Caki2 (cell line): ENCODE measurements at places on chromosomes 2 and 18. TPM values are rescaled to one million over a fixed set of nuclear protein-coding genes. Genes with fewer than 3 reads are reported as not detected.
A peak's percentile ranks its signal among the peaks of the same experiment; 100 is the strongest.

Gene COLEC11
- 5.2 TPM in 1 of 2 replicates, not detected in the other for total RNA-seq

DNA sequence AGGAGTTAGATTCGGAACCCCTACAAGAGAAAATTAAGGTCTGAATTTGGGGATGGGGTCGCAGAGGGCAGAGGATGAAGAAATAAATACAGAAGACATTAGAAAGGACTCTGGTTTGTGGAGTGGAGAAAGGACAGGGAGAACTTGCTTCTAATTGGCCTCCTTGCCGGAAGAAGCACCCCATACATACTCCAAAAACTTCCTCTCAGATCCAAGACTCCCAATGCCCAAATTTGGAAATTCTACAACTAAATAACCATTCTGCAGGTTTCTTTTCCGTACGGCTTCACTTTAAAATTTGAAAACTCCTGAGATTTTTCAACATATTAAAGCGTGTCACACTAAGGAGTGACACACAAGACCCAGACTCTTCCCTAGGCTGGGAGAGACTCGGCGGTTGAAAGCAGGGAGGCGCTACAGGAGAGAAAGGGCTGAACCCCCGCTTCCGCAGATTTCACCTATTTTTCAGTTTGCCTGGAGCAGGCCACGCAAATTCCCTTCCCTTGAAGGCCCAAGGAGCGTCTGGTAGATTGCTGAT, 478 bp downstream of the CLHC1 start:
- DNase-seq = peak; percentile 20

Gene OTOF
- total RNA-seq = not detected in 2 replicates

GRCh38 chr2:196076778-196077568, 8.3 kb upstream of the DNAH7 start:
- DNase-seq = no peak

Gene DSEL
- total RNA-seq = 0.74 and 1.3 TPM in 2 replicates

Gene SLC1A4
- 30.7 and 39.1 TPM in 2 replicates for total RNA-seq

- DNase-seq = no peak
Observed at GRCh38 chr2:70503896-70504295, 49.7 kb downstream of the TGFA start.

DNA sequence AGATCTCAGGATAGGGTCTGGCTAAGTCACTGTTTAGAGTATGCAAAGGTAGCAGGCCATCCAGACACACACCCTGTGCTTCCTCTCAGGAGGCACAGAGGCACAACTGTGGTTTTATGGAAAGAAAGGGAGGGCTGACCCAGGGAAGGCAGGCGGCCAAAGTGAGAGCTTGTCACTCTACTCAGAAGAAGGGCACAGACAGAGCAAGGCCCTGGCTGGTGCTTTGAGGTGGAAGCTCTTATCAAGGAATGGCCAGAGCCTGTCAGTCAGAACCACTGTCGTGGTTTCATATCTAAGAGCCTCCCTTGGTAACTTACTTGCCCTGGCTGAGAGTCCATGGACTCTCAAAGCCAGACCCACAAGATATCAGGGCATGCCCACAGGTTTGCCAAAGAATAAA, 40.7 kb downstream of the SLC9A2 start:
- no peak for DNase-seq

Gene IGFBP5
- 0.07 and 0.26 TPM in 2 replicates for total RNA-seq

DNA sequence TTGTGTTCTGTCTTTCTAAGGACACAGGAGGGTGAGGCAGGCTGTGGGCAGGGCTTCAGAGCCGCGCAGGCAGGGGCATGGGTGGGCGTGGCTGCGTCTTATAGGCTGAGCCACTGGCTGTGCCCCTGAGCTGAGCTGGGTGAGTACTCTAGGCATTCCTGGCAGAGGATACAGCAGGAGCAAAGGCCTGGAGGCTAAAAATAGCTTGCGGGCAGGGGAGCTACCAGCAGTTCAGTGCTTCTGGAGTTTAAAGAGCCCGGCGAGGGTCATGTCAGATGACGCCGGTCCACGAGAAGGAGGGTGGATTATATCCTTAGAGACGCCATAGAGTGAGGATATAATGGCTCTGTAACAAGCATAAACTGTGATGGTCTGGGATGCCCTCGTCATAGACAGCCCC, 31.5 kb upstream of the PDIA6 start:
- peak; percentile 74 for DNase-seq

DNA sequence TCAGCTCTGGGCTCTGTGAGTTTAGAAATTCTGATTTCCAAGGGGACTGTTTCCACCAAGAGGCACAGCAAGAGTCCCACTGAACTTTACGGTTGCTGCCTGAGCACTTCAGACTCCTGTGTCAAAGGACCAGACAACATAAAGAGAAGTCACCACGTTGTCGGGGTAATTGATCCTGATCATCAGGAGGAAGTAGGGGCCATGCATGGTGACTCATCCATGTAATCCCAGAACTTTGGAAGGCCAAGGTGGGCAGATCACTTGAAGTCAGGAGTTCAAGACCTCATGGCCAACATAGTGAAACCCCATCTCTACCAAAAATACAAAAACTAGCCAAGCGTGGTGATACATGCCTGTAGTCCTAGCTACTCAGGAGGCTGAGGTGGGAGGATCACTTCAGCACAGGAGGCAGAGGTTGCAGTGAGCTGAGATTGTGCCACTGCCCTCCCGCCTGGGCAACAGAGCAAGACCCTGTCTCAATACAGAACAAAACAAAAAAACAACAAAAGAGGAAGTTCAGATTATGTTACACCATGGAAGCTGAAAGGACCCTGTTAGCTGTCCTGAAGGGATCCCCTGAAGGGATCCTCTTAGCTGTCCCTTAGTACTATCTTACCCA, 9.4 kb upstream of the ASXL2 start:
- no peak for DNase-seq

Gene LOXHD1
- not detected in 2 replicates for total RNA-seq

Gene KCNG2
- total RNA-seq = not detected in 2 replicates

DNA sequence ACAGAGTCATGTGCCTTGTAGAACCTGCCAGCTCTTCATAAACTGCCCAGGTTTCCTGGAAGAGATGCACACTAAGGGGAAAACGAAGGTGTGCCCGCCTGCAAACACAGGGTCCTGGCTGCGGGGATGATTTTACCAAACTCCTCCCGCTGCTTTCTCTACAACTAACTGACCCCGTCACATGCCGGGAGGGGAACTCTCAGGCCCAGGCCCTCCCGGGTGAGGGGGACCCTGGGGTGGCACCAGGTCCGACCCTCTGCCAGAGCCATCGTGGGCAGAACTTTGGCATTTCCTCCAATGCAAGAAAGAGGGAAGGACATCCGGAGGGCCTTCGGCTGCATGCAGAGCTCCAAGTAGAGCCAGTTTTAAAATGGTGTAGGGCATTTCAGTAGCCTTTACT, 28.6 kb downstream of the CAPN13 start:
- no peak for DNase-seq

DNA sequence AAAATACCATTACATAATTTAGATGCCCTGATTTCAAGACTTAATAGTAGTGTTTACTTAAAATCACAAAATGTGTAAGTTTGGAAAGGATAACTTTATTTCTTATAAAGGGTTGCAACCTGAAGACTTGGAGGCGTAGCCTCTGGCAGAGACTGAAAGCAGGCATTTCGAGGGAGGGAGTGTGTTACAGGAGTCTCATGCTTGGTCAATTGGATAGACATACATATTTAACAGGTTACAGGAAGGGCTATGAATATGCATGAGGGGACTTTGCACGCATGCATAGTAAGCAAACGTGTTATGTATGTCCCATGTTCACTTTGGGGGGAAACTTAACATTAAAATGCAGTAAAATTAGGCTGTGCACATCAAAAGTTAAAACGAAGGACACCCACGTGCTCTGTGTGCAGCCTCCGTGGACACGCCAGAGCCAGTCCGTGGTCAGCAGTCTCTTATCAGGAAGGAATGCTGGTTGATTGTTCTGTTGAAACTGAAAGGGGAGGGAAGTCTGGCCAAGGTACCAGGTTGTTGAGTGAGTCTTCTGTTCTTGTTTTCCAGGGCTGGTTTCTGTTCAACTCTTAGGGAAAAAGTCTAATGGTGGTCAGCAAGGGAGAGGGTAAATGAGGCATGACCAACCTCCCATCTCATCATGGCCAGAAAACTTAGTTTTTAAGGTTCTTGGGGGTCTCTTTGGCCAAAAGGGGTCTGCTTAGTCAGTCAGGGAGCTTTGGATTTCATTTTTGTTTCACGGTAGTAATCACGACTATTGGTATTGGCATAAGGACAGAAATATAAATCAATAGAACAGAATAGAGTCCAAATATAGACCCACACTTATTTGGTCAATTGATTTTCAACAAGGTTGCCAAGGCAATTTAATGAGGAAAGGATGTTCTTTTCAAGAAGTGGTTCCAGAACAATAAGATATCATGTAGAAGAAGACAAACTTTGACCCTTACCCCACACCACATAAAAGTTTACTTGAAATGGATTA, 121.9 kb downstream of the MCFD2 start:
- DNase-seq = no peak

- DNase-seq = no peak
Observed at GRCh38 chr2:218993345-218994315, at the start of gene CRYBA2. Gene CRYBA2 (minus strand): TSS chr2:218993422. CDS start chr2:218993176, 246 bp downstream.

Gene PDE1A
- total RNA-seq = not detected in 2 replicates

Gene QPCT
- total RNA-seq = 8.5 and 12.1 TPM in 2 replicates

Gene PIEZO2
- 2.8 and 9.4 TPM in 2 replicates for total RNA-seq

GRCh38 chr2:39523308-39524044, 86.4 kb upstream of the MAP4K3 start:
- peak; percentile 56 for DNase-seq

- DNase-seq = no peak
Observed at GRCh38 chr18:75945265-75945933, 517.9 kb upstream of the SMIM21 start.

- DNase-seq = no peak
Observed at GRCh38 chr2:240522406-240522805, 35.4 kb downstream of the ANKMY1 start.

- no peak for DNase-seq
Observed at GRCh38 chr2:108924580-108925251, 64.3 kb downstream of the EDAR start.

Gene CD207
- not detected in 2 replicates for total RNA-seq

Gene EPG5
- 2.4 and 4.0 TPM in 2 replicates for total RNA-seq

GRCh38 chr2:238163481-238164198, 4.9 kb downstream of the ERFE start:
- DNase-seq = no peak

DNA sequence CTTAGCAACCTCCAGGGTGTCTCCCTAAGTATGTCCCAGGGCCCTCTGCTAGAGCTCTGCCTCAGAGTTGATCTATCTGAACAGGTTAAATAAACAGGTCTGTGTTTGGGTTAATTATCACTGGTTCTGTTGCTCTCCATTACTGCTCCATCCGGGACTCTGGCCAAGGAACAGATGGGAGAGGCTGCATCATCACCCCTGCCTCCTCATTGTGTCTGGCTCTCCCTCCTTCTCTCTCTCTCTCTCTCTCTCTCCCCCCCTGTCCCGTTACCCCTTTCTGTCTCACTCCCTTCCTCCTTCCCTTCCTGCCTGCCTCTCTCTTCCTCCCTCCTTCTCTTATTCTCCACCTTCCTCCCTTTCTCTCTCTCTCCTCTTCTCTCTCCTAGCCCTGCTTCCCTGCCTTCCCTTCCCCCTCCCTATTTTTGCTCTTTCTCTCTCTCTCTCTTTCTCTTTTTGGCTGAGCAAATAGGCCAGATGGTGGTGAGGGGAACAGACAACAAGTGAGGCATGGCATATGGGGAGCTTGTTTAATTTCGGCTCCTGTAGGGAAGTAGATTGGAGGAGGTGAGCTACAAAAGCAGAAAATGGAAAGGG, 62.1 kb downstream of the SETBP1 start:
- peak; percentile 55 for DNase-seq

DNA sequence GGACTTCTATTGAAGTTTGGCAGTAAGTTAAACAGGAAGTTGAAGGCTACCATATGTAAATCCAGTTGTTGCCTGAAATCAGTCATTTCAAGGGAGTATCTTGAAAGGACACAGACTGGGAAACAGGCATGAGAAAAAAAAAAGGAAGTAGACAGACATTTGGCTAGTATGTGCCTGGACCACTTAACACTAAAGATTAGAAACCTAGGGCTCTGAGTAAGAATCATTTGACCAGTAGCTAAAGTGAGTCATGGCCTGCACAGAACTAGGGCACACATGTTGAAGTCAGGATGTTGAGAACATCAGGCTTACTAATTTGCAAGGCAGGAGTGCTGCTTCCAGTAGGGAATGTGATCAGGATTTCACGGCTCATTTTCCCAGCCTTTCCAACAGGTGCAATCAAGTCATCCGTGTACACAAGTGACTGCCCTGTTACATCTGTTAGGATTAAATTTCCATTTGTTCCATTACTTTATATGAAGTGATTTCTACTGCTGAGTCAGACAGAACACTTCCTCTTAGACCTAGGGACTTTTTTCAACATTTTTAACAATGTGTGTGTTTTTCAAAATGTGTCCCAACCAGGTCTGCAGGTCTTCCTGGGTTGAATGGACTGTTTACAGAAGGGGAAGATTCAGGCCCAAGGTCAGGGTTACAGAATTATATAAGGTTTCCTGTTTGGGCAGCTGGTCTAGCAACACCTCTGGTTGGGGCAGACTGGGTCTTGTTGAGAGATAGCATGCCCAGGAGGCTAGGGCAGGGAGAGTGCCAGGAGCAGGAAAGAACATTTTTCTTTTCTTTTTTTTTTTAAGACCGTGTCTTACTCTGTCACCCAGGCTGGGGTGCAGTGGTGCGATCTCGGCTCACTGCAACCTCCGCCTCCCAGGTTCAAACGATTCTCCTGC, 145.6 kb downstream of the TGIF1 start:
- peak; percentile 96 for DNase-seq

DNA sequence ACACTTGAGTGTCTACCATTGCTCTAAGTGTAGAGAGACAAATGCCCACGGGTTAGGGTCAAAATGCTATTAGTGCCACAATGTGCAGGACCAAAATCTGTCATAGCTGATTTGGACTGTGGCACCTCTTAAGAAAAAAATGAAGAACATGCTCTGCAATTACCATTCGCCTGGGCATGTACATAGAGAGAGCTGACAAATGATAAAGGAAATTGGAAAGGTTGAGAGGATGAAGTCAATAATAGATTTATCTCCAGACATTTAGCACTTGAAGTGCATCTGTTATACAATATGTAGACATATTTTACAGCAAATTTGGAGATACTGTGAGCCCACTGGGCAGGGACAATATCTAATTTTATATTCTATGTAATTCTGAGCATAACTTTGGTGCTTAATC, 804.4 kb downstream of the SATB2 start:
- DNase-seq = no peak

- no peak for DNase-seq
Observed at GRCh38 chr2:227428731-227429285, 41.1 kb upstream of the SCYGR1 start.

GRCh38 chr2:64751286-64752260, 97.9 kb upstream of the SERTAD2 start:
- DNase-seq = peak; percentile 100

DNA sequence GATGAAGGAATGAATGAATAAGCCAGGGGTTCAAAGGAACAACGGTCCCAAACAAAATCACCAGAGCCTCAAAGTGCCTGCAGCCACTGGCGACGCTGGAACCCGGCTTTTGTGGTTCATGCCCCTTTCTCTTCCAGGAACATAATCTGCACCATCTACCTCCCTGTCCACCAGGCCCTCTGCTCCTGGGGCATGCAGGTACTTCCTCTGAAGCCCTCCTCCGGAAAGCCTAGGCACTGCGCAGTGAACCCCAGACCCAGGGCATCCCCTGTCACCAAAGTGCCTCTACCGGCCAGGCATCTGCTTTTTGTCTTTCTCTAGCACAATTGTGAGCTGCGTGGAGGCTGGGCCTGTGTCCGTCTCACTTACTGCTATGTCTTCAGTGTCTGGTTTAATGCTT, 98.6 kb upstream of the TMEM200C start:
- no peak for DNase-seq

GRCh38 chr2:193482557-193482956, 1287.8 kb upstream of the TMEFF2 start:
- DNase-seq = no peak
